ENCODE measurements at places on chromosomes 4 and X. TPM values are rescaled to one million over a fixed set of nuclear protein-coding genes. Genes with fewer than 3 reads are reported as not detected.

GRCh38 chr4:158769175-158769921 lies 522 bp downstream of the FNIP2 start:
- peak; percentile 47 for DNase-seq

GRCh38 chr4:80655662-80656061 lies 320.1 kb downstream of the CFAP299 start:
- DNase-seq: no peak

GRCh38 chrX:14941301-14941700 lies 68.1 kb downstream of the MOSPD2 start:
- no peak for DNase-seq

DNA sequence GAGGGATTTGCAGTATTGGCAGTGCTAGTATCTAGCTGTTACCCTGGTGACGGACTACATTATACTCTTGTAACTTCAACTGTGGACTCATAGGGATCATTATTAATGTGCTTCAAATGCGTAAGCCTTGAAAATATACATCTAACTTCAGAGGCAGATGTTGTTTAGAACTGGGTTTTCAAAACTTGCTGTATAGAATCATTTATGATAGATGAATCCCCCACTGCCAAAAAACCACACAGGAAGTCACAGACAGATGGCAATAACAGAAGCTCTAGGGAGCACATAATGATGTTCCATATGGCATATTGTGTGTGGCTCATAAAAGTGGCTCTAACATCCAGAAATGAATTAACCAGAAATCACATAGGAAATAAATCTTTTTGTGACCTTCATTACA lies 62.3 kb upstream of the RELL1 start:
- no peak for DNase-seq

DNA sequence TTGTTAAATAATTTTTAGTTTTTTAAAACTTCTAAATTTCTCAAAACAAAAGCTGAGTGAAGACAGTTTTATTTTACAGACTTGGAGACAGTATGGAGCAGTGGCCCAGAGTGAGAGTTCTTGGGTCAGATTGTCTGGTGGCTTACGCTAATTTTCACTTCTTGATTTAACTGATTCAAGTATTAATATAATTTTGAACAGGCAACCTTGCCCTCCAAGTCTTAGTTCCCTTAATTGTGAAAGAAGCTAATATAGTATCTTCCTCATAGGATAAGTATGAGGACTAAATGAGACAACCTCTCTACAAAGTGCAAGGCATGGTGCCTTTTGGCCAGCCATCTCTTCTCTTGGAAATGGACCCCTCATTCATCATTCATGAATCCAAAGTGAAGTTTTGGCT lies 25.4 kb downstream of the ATP7A start:
- DNase-seq: no peak

GRCh38 chrX:30881797-30882196 lies 7.3 kb downstream of the TAB3 start:
- DNase-seq: no peak

DNA sequence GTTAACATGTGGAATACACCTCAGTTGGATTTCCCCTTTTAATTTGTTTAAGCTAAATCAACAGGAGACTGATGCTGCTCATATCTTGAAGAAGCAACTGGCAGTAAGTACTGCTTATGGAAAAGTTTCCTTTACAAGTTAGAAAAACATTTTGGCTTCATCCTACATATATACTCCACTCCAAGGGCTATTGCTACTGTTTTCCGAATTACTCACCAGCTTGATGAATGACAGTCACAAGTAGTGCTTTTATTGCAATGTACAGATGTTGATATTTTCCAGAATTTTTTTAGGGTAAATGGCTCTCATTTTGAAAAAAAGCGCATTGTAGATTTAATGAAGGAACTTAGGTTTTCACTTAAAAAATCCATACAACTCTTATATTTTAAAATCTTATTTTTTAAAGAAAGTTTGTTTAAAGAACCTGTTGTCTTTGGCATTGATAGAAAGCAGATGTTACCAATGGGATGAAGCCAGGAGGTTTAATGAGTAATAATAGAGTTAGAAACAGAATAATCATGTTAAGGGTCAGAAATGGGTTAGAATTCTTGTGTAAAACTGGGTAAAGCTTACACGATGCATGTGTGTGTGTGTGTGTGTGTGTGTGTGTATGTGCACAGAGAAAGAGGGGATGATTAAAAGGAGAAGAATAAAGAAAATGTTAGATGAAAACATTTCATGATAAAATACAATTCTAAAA lies 272.9 kb downstream of the CFAP299 start:
- no peak for DNase-seq

- no peak for DNase-seq
Measured at GRCh38 chr4:147969573-147970385, 237.9 kb downstream of the ARHGAP10 start.

GRCh38 chr4:184958127-184958922 lies 60.0 kb upstream of the HELT start:
- no peak for DNase-seq

DNA sequence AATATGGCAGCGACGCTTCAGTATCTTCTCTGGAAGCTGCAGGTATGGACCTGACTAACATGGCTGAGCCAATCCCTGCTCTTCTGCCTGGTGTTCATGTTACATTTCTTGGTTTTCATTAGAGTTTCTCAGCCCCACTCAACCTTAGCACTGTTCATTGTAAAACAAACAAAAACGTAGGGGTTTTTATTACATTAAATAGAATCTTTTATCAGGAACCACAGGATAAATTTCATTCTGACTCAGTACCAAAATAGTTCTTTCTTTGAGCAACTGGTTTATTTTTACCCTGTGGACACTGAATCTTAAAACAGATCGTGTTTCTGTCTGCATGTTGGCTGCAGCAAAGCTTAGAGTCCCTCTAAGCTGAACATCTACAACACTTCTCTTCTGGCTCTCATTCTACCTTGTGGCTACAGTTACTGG lies 27.1 kb downstream of the FHIP1A start:
- no peak for DNase-seq

- DNase-seq: no peak
Measured at GRCh38 chrX:997631-998137, 214.8 kb downstream of the CRLF2 start.

Gene MSL3
- total RNA-seq: 106 TPM

Gene ITGB1BP2
- 2.2 TPM for total RNA-seq

Gene CXorf65
- total RNA-seq: 51.0 TPM

Gene MAB21L2
- total RNA-seq: not detected

Gene KDR
- not detected for total RNA-seq

Gene DYNLT3
- 45.6 TPM for total RNA-seq

Gene ARHGEF38
- not detected for total RNA-seq

Gene RNF150
- total RNA-seq: not detected

Gene AFF2
- 1.9 TPM for total RNA-seq

Gene CSN2
- total RNA-seq: not detected

Data from CD8-positive, alpha-beta T cell (primary cell).